ENCODE measurements at places on chromosomes 4 and X.
A peak's percentile ranks its signal among the peaks of the same experiment; 100 is the strongest.

GRCh38 chrX:71577682-71578081, 555 bp upstream of the GCNA start:
- no peak for DNase-seq

GRCh38 chrX:149610511-149610910, 15.4 kb upstream of the HSFX2 start:
- DNase-seq: no peak

DNA sequence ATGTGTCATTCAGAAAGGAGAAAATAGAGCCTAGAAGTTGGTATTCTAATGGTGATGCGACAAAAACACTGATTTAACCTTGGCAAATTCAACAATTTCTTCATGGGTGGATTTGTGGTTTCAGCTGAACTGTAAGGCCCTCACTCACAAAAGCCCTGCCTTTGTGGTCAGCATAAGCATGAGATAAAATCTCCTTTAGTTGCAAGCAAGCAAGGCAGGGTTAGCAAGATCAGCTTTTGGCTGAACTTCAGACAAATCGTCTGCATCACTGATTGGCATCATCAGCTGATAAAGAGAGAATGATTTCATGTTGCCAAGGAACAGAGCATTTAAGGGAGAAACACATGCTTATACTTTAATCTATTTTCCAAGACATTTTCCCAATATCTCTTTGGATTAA, 2582.2 kb downstream of the PCDH7 start:
- no peak for DNase-seq

GRCh38 chr4:159582685-159583084, 479.8 kb downstream of the RAPGEF2 start:
- no peak for DNase-seq

- DNase-seq: no peak
Observed at GRCh38 chr4:2062808-2063524, 3.8 kb downstream of the NAT8L start.

GRCh38 chrX:9538544-9539045, 73.7 kb downstream of the TBL1X start:
- DNase-seq: no peak

- DNase-seq: no peak
Observed at GRCh38 chrX:103363046-103363445, 6.7 kb downstream of the TCEAL9 start.

DNA sequence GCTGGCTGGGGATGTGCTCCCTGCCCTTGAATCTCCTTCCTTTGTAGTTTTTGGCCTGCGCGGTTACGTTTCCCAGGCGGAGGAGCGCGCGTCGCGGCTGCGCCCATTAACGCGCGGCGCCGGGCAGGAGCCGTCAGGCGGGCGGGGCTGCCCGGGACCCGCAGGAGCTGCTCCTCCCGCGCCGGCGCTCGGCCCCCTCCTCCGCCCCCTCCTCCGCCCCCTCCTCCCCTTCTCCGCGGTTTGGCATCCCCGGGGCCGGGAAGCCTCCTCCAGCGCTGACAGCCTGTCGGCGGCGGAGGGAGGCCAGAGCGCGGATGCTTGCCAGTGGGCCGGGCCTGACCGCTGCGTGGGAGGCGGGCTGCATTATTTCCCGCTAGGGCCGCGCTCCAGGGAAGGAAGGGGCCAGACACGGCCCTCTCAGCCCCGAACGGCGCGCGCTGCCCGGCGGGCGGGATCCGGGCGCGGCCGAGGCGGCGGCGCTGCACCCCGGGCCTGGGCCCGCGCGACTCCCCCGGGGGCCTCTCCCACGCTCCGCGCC, at the start of gene DCLK2:
DCLK2 (plus strand) TSS at position 405 of the 538 bp plus-strand sequence. CDS start 583 bp downstream, outside the sequence.
- DNase-seq: peak; percentile 30

DNA sequence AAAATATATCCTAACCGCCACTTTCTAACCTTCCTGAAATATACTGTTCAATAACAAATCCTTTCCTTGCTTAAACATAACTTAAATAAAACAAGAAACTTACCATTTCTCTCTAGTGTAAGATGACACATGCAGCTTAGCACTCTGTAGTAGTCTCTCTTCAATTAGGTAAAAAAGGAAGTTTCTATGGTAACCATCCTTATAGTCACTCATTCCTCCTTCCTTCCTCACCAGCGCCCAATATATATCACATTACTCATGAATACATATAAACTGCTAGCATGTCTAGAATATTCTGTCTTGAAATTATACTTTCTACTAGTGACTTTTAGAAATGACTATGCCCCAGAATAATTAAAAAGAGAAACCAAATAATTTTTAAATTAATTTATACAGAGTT, 112.2 kb downstream of the SNCA start:
- DNase-seq: no peak

DNA sequence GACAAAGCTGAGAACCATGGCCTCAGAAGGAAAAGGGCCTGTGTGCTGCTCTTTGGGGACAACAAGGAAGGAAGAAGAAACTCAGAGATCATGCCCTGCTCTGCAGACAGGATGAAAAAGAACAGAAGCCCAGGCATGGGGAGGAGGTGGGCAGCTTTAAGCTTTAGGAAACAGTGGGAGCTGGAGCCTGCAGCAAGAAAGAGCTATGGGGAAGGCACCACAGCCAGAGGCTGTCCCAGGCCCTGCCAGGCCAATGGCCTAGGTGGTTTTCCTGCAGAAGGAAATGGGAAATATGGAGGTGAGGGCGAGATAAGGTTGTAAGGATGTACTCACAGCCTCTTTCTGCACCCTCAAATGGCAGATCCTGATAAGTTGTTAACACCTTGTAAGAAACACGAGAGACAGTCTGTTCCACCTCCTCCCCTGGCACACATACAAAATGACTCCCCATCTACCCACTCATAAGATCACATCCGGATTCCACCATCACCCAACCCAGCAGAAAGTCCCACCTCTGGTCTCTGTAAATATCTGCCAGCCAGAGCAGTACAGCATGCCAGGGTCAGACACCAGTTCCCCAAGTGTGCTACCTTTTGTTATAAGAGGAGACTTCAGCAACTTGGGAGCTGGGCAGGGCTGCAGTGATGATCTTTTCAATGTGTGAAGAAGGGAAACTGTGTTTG, 105.2 kb downstream of the RTL5 start:
- no peak for DNase-seq

- no peak for DNase-seq
Observed at GRCh38 chrX:49999087-49999486, 76.7 kb downstream of the CLCN5 start.

- no peak for DNase-seq
Observed at GRCh38 chr4:19557161-19557560, 694.5 kb upstream of the SLIT2 start.

GRCh38 chrX:45524296-45524695, 323.6 kb upstream of the DIPK2B start:
- DNase-seq: no peak

Measured in activated T-cell treated with anti-CD3 and anti-CD28 coated beads, Interleukin-2, amount 50 U/mL, for 24 hours (primary cell).